ENCODE measurements at places on chromosomes 5 and 9.

GRCh38 chr5:123170816-123171215, 81.8 kb downstream of the PRDM6 start:
- DNase-seq: no peak

GRCh38 chr5:178330791-178331404, 98.3 kb upstream of the PHYKPL start:
- no peak for DNase-seq

DNA sequence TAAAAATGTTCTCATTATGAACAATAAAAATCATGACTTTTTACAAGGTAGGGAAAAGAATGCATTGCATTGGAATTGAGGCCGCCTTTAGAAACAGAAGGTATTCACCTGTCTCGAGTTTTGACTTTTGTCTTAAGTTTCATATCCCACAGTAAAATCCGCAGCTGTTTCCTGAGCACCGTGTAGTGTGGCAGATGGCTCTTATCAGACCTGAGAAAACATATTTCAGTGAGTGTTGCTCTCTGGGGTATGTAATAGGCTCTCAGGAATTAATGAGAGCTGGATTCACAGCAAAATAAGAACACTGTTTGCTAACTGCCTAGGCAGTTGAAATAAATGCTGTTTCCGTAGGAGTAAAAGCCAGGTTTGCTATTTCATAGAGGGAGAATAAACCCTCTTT, 221.4 kb downstream of the CFAP90 start:
- DNase-seq: no peak

DNA sequence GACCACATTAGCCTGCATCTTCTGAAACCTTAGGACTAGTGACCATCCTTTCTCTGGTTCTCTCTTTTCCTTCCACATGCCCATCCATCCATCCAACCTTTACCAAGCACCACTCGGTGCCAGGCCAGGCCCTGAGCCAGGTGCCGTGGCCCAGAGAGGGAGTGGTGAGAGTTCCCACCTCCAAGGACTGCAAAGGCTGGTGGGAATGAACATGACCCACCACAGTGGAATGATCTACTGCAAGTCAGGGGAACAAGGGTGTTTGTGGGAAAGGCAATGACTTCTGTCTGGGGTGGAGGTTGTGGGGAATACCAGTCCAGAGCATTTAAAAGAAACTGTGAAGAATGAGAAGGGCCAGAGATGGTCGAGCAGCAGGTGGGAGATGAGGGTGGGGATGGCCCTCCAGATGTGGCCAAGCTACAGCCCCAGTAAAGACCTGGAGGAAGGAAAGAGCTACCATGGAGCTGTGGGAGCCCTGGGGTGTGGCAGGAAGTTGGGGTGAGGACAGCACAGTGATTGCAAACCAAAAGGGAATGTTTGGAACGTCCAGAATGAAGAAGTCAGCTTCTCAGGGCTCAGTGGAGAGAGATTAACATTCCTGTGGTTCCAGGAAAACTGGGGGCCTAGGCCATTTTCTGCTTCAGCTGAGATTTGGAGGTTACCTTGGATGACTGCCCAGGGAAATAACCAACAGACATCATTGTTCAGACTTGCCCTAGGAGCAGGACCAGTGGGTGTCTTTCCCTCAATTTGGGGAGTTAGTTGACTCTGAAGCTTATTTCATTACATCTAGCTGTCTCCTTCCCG, 30.7 kb upstream of the CORO2A start:
- no peak for DNase-seq

GRCh38 chr5:140883373-140883772, 1.4 kb downstream of the PCDHA13 start:
- DNase-seq: no peak

GRCh38 chr9:129505270-129505902, 115.5 kb downstream of the C9orf50 start:
- no peak for DNase-seq

DNA sequence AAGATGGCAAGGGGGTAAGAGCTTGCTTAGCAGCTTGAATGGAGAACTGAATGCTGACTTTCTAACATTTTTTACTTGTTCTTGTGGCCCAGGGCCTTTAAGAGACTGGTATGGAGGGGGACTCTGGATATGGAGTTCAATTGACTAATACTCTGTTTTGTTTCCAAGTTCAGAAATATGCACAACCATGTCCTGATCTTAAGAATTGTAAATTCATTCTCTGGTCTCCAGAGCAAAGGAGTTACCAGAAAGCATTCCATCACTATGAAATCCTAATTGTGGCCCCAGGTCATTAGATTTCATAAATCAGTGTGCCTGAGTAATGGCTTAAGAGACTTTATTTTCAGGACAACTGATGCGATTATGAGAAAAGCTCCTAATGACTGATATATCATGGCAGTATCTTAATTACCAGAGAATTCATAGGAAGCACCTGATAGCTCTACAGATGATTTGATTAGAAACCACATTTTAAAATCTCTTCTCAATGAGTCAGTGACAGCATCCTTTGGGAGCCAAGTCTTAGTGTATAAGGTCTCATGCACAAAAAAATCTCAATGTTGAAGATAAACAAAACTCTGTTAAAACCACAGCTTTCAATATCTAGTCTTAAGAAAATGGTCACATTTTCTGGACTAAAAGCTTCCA, 613.6 kb upstream of the KLF4 start:
- no peak for DNase-seq

GRCh38 chr5:136780518-136780917, 415.2 kb upstream of the TRPC7 start:
- no peak for DNase-seq

DNA sequence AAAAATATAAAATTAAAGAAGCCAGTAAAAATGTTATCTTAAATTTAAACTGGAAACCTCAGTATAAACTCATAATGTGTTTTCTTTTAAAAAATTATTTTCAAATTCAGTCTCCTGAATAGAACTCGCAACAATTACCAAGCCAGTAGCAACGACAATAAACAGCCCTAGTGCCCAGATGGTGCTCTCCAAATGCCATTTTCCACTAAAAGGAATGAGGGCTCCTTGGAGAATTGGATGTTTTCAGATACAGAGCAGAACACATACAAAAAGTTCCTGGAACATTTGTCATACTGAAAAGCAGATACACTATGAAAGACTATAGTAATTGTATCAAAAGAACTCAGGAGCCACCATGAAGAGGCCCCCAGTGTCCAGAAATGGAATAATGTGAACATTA, 97.4 kb downstream of the TMC1 start:
- no peak for DNase-seq

- DNase-seq: no peak
Measured at GRCh38 chr5:58187432-58188261, 272.2 kb downstream of the PLK2 start.

DNA sequence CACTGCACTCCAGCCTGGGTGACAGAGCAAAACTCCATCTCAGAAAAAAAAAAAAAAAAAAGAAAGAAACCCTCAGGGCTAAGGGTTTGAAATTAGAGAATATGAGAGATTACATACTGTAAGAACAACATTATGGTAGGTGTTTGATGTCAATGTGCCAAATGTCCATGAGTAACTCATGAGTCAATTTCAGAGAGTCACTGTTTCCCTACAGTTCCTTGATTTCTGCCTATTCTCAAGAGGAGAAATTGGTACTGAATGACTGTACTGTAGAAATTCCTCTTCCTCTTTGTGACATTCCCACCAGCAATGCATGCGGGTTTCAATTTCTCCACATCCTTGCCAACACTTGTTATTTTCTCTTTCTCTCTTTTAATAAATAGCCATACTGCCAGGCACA, 35.2 kb downstream of the MARVELD2 start:
- DNase-seq: no peak

DNA sequence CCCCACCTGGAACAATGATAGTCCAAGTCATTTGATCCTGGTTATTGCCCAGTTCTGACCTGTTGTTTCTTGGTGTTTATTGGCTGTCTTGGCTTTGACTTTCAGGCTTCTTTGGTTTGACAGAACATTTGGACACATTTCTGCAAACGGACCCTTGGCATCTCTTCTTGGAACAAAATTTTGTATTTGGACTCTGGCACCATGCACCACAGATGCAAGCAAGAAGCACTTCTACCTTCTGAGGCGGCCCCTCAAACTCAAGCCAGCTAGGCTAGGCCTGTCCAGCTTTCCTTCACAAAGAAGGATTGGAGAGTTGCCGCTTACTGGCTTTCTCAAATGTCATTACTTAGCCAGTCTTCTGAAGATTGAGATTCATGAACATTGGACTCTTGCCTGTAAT, 23.1 kb upstream of the FGF10 start:
- DNase-seq: no peak

- DNase-seq: no peak
Measured at GRCh38 chr5:38871790-38872551, 26.2 kb downstream of the OSMR start.

- no peak for DNase-seq
Measured at GRCh38 chr9:128835246-128836210, 5.9 kb upstream of the SPOUT1 start.

DNA sequence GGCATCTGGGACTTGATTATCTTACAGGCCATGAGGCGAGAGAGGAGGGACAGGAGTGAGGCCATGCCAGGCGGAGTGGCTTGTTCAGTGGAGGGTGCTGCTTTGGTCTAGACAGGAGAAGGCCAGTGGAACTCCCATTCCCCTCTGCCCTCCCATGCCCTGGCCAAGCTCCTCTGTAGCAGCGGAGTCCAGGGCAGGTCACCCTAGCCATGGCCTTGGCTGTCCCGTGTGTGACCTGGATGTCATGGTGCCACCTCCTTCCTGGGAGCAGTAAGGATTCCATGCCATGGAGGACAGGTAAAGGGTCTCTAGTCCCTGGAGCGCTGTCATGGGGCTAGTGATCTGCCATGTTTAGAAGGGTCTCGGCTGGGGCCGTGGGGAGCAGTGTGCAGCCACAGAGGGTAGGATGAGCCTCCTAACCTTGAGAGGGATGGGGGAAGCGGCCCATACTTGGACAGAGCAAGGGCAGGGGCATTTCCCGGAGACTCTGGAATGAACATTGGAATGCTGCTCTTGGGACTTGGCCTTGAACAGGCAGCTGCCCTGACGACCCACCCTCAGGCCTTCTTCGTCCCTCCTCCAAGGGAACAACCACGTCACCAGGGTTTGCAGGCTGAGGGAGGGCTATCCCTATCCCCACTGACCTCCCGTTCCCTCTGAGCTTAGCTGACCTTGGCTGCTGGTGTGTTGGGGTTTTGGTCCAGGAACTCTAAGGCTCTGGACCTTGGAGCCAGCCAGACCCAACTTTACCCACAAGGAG, 100.4 kb downstream of the DAB2IP start:
- DNase-seq: no peak

GRCh38 chr5:81534441-81534840, 140.5 kb upstream of the ACOT12 start:
- no peak for DNase-seq

DNA sequence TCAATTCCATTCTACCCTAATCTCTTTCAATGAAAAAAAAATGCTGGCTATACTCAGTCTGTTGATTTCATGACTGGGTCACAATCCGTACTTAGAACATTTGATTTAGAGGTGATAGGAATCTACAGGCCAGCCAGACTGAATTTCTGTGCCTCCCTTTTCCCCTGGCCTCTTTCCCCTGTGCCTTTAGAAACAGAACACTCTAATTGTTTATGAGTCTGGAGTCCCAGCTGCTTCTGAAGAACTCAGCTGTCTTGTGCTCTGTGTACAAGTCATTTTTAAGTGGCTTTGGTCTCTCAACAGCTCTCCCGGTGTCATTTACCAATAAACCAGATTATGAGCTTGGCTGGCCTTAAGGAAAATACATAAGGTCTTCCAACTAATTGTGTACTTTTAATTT, 94.1 kb upstream of the ITGA2 start:
- peak; percentile 72 for DNase-seq

- DNase-seq: no peak
Measured at GRCh38 chr9:133115604-133116345, 5.3 kb downstream of the RALGDS start.

GRCh38 chr5:88825584-88826315, 57.2 kb downstream of the MEF2C start:
- no peak for DNase-seq

DNA sequence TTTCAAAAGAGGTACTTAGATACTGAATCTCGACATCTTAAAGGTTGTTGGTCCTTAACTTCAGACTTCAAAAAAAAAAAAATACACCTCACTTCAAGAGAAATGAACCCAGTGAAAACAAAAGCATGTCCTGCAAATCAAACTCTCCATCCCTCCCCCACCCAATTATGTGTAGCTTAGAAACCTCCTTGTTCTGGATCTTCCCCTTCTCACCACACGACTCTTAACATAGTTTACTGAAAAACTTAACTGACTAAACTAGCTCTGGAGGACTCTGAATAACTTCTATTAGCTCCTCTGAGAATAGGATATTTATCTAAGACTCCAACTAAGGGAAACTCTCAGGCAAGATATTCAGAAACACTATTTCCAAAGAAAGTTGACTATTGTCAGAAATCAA, 48.7 kb upstream of the HK3 start:
- DNase-seq: no peak

DNA sequence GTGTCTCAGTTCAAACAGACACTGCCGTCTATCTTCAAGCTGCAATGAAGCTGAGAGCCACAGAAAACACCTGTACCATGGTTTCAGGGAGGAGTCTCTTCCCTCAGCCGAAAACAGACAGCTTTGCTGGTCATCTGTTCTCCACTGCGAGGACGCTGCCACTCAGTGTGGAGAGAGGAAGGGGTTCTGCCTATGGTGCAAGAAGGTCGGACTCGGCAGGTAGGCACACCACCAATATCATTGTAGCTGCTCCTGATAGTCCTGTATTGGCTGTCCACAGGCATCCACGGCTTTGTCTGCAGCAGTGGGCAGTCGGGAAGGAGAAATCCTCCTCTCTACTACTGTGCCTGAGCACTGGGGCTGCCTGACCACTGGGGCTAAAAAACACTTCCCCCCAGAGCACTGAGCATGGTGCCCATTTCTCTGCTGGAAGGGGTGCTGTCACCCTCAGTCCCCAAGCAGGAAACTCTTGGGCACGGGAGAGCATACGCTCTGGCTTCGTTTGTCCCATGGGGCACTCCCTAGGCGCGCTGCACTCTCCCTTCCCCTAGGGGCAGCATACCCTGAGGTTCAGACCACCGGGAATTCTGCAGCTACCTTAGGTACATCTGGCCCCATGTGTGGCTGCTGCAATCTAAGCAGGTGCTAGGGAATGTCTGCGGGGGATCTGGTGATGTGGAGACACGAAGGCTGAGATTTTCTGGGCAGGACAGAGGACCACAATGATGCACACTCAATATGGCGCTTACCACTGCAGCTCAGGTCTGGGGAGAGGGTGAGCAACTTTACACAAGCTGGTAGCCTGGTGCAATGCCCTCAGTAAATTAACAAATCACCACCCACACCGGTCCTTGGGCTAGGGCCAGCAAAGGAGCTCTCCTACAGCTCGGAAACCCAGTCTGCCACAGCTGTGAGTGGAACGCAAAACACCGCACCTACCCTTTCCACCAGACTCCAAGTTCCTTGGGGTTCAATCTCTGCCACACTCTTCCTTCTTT, 880.9 kb upstream of the SEMA6A start:
- DNase-seq: no peak
